EH (cell line): ENCODE measurements at places on chromosomes 7 and 10.

GRCh38 chr7:4733936-4734528, 41.4 kb upstream of the AP5Z1 start:
- no peak for DNase-seq

- DNase-seq = peak; percentile 85
Measured at GRCh38 chr10:76202777-76203176, 771.4 kb downstream of the LRMDA start.

DNA sequence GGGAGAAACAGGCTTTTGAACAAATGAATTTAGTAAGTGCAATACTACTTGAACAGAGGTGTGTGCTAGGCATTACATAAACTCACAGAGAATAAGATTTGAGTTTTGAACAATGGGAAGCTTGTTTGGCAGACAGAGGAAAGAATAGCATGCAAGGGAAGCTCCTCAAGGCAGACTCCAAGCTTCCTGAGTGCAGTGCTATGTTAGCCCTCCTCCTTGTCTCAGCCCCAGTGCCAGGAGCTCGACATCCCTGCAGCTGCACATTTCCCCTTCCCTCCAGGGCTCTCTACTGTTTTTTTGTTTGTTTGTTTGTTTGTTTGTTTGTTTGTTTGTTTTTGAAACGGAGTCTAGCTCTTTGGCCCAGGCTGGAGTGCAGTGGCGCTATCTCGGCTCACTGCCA, 237.5 kb downstream of the IPMK start:
- DNase-seq = no peak

DNA sequence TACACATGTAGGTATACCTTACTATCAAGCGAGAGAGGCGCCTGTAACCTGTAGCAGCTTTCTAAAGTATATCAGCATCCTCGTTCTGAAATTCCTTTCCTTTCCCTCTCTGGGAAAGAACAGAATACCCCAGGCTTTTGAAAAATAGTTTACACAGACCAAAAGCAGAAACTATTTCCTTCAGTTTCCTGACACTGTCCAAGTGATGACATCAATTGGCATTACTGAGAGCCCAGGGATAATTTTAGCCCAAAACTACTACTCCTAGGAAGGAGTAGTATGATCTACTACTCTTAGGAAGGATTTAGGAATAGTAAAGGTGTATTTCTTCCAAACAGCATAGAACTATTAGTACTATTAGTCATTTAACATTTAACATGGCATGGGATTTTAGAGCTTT, 6.0 kb downstream of the GNG11 start:
- peak; percentile 6 for DNase-seq

GRCh38 chr10:65894961-65895360, 1030.9 kb upstream of the LRRTM3 start:
- DNase-seq = no peak

GRCh38 chr10:78417425-78418370, 384.0 kb downstream of the RPS24 start:
- no peak for DNase-seq

DNA sequence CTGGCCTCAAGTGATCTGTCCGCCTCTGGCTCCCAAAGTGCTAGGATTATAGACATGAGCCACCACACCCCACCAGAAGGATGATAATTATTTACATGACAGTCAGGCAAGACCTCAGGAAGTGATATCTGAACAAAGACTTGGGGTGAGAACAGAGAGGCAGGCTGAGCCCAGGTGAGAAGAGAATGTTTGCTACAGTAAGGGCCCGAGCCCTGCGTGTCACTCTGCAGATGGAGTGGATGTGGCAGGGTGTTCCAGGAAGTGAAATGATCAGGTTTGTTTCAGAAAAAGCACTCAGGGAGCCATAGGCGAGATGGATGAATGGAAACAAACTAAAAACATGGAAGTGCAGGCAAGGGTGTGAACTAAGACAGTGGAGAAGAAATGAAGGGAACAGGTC, 22.2 kb downstream of the SFMBT2 start:
- no peak for DNase-seq

DNA sequence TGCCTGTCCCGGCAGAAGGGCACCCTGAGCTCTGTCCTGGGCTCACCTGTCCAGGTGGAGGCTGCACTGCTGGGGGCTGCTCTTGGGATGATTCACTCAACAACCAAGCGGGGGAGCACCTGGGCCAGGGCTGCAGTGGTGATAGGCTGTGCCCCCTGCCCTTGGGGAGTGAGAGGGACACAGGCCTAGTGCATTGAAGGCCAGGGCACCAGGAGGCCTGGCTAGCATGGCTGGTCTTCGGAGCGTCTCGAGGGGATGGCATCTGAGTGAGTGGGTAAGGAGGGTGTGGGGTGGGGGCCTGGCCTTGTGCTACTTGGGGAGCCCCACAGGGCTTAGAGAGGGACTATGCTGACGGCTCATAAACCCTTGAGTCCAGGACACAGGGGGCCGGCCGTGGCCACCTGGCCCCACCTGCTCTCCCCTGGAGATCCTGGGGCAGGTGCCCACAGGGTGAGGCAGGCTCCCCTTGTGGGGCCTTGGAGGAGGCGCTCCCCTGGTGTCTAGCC, 3.1 kb downstream of the PWWP2B start:
- DNase-seq = no peak

DNA sequence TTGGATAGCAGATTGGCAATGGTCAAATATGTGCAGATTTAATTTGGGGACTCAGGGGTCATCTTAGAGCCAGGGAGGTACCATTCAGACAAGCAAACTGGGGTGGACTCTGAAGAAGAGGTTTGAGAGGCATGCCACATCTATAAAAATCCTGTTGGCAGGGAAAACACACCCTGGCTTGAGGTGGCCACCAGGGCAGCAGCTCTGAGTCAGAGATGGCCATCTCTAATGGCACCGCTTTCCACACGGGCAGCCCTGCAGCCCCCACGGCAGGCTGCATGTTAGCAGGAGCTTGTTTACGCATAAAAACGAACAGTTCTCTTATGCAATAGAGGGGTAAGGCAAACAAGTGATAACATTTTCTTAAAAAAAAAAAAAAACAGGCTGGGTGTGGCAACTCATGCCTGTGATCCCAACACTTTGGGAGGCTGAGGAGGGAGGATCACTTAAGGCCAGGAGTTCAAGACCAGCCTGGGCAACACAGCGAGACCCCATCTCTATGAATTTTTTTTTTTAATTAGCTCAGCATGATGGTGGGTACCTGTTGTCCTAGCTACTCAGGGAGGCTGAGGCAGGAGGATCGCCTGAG, 14.9 kb downstream of the DLG5 start:
- DNase-seq = peak; percentile 73

DNA sequence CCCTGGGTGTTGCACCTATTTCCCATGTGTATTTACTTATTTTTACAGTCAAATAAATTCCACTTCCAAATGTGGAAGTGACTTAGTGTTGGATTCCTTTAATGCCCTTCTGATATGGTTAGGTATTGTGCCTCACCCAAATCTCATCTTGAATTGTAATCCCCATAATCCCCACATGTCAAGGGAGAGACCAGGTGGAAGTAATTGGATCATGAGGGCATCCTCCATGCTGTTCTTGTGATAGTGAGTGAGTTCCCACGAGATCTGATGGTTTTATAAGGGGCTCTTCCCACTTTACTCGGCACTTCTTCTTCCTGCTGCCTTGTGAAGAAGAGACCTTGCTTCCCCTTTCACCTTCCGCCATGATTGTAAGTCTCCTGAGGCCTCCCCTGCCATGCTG, 136.9 kb downstream of the SNX10 start:
- no peak for DNase-seq

DNA sequence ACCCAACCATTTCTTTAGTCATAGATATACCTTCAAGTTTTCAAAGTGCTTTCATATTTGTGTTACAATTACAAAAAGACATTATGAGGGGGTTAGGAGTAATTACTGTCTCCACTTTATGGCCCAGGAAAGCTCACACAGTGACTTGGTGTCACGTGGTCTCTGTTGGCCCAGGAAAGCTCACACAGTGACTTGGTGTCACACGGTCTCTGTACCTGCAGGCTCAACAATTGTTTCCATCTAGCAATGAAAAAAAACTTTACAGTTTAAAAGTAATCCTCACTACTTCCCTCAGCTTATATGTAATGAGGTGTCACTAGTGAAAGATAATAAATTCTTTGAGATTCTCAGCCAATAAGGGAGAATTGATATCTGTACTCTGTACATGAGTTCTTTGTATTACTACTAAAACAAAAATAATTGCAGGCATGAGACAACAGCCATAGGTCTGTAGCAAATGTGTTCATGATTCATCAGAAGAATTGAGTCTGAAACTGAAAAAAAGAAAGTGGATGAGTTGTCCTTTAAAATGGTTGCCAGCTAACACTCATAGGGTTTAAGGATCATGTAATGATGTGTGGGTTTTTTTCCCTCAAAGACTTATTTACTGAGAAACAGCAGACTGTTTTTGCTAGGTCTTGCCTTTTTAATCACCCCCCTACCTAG, 10.9 kb downstream of the OGDH start:
- peak; percentile 68 for DNase-seq

DNA sequence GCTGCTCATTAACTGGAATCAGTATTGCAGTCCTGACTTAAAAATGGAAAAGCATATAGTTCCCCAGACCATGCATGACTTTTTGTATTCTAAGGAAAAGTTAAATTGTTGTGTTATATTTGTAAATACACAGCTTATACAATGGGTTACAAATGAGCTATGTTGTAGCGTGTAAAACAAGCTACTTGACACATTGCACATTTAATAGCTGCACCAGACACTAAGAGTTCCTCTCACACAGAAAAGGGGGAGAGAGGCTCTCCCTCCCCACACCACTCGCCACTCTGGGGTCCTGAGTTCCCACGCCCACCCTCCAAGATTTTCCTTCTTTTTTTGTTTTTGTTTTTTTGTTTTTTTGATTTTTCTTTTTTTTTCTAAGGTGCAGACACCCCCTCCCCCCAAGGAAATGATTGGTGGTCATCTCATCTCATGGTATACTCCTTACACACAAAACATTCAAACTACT, 6.3 kb downstream of the KLF6 start:
- DNase-seq = no peak

DNA sequence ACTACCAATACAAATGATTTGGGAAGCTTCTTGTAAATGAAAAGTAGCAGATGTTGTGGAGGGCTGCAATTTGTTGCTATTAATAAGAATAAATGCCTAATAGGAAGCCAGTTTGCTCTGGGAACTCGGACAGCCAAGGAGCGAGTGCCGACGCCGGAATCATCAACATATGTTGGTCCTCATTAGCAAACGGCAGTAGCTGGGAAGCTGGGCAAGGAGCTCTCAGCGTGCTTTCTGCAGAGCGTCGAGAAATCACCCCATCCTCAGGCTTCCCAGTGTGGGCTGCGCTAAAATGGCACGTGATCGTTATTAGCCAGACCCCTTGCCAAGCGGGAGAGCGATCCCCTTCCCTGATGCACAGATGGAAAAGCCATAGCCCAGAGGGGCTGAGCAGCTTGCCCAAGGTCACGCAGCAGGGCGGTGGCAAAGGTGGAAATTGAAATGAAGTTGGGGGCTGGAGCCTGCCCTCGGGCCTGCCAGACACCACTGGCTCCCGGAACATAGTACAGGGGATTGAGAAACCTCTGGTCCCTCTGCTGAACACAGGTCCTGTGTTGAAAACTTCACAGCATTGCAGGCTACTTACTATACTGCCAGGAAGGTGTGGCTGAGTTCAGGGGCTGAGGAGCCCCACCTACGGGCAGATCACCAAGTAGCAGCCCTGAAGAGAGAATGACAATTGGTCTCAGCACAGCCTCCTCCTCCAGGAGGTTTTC, 326.9 kb downstream of the PLXNA4 start:
- peak; percentile 8 for DNase-seq

DNA sequence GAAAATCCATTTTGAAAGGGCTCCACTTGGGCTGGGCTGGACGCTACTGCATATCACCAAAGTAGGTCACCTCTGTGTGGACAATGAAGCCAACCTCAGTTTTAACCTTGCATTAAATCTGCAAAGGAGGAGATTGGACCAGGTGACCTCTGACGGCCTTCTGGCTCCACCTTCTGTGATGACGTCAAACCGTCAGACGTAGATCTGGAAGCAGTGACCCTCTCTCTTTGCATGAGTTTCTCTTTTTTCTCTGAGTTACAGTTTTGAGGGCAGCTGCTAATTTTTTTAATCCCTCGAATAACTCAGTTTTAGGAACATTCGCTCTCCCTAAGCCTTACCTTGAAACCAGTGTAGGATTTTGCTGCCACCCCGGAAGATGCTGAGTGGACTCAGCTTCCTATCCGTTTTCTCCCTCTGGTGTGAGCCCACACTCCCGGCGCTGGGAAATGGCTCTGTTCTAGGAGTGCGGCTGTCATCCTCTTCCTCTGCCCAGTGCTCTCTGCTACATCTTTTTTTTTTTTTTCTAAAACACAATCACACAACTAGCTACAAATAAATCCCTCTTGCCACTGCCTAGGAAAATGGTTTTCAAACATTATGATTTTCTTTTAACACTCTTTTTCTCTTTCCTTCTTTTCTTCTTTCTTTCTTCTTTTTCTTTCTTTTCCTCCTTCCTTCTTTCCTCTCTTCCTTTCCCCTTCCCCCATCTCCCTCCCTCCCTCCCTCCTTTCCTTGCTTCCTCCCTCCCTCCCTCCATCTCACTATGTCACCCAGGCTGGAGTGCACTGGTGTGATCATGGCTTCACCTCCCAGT, 27.7 kb upstream of the NMT2 start:
- no peak for DNase-seq

DNA sequence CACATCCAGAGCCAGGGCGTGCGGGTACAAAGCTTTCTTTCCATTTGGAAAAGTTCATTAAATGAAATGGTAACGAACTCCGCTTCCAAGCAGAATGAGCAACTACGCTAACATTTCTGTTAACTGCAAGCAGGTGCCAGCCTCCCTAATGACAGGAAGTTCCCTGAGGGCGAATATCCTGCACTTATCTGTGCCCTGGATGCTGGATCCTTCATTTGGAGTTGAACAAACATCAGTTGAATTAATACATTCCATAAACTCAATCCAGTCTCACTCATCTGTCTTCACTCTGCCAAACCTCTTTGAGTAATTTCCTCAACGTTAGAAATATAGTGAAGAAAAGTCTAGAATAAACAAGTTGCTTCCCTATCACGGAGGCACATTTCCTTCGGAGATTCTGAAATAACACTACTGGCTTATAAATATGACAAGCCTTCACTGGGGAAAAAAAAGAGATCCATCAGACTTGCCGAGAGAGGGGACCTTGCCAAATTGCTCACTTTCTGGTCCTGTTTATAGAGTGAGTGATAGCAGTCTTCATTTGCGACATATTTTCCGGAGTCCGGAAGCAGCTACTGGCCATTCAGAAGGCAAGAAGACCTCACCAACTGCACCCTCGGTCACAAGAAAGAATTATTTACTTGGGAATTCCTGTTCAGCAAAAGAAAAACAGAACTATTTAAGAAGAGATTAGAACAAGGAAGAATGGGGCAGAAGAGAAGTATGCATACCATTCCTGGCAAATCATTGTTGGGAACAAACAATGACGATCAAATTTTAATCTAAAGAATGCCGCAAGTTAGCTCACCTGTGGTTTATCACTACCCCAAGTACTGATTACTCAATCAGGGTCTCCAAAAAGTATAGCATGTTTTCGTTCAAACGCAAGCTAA, 196.4 kb downstream of the FAM107B start:
- DNase-seq = peak; percentile 88

DNA sequence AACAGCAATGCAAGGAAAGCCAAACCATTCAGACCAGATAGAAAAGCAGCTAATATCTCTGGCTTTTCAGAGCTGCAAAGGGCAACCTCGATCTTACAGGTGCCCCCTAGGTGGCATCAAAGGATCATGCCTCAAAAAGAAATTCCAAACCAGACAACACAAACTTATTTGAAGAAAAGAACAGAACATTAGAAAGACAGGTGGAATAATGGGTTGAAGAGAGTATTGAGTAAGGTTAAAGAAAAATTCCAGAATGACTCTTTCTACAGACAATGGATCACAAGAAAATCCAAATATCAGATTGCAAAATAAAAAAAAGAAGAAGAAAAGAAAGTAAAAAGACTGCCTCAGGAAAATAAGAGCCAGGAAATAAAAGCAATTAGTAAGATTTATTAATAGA, 213.7 kb downstream of the ELMO1 start:
- DNase-seq = no peak
